ENCODE measurements at places on chromosomes 11 and 22.

DNA sequence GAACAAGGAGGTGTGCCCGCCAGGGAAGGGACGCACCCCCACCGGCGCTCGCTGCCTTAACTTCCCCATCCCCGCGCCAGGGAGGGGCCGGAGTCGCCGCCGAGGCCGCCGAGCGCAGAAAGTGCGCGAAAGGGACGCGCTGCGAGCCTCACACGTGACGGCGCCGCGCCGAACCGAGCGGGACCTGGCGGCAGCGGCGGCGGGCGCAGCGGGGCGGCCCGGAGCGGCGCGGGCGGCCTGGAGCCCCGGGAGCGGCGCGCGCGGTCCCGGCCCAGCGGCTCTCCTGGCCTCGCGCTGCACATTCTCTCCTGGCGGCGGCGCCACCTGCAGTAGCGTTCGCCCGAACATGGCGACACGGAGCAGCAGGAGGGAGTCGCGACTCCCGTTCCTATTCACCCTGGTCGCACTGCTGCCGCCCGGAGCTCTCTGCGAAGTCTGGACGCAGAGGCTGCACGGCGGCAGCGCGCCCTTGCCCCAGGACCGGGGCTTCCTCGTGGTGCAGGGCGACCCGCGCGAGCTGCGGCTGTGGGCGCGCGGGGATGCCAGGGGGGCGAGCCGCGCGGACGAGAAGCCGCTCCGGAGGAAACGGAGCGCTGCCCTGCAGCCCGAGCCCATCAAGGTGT, at the start of gene SORL1:
Gene SORL1, plus strand, starts transcription at position 329 of the 623 bp plus-strand sequence. Its CDS starts 18 bp downstream, at position 347.
- peak; percentile 78 for DNase-seq

DNA sequence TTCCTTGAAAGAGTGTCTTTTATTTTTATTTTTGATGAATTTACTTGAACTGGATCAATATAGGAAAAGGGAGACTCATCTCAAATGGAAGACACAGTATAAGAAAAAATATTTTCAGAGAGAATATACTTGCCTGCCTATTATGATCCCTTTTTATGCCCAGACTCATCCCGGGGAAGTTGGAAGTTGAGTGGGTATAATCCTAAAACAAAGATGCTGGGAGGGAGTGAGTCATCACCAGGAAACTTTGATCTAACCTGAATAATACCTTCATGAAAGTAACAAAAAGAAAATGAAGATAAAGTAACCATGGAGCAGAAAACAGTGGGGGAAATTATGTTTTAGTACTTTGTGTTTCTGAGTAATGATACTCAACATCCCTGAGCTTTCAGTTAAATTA, 1514.0 kb downstream of the FAM181B start:
- DNase-seq: no peak

DNA sequence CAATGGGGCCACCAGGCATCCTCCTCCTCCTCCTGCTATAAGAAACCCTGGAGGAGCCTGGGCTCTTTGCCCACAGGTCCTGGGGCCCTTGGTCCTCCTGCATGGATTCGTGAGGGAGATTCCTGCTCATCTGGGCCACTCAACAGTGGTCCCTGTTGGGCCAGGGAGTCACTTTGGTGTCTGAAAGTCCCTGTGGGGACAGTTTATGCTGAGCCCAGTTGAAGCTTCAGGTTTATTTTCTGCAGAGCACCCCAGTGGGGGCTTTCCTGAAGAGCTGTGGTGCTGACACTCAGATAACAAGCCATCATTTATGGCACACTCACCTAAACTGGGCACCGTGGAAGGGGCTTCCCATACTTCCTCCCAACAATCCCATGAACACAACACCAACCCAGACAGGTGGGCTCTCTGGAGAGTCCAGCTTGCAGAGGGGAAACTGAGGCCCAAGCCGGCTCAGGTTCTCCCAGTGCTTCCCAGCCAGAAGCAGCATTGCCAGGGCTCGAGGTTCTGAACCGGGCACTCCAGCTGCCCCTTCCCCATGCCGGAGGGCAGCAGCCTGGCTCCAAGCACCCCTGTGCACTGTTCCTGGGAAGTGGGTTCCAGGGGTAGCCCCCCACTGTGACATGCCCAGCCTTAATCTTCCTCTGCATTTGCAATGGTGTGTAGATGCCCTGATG, 91.3 kb downstream of the MYEOV start:
- DNase-seq: no peak

- no peak for DNase-seq
Measured at GRCh38 chr11:124867700-124868099, 2.5 kb downstream of the ROBO3 start.

DNA sequence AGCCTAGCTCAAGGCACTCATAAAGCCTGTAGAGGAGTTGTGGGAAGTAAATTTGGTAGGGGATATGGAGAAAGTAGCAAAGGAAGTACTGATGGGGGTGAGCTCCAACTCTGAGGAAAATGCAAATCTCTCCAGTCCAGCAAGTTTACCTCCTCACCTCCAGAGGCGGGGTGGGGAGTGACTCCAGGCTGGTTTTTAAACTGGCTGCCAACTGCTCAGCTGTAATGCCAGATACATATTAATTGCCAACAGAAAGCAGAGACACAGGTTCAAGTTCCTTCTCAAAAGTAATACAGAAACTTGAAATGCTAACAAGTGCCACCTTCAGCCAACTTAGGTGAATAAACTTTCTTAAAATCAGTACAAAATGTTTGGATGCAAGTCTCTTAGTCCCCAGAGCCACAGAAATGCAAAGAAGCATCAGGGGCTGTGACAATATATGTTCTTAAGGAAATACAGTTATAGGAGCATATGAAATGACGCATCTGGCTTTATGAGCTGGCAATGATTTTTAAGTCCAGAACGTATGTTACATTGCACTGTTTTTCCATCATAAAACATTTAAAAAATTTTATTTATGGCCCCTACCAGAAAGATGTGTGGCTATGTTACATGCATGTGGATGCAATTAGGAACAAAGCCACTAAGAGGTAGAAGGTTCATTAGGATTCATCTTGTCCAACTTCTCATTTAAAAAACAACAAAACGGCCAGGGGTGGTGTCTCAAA, 436.4 kb upstream of the CCDC90B start:
- DNase-seq: no peak

DNA sequence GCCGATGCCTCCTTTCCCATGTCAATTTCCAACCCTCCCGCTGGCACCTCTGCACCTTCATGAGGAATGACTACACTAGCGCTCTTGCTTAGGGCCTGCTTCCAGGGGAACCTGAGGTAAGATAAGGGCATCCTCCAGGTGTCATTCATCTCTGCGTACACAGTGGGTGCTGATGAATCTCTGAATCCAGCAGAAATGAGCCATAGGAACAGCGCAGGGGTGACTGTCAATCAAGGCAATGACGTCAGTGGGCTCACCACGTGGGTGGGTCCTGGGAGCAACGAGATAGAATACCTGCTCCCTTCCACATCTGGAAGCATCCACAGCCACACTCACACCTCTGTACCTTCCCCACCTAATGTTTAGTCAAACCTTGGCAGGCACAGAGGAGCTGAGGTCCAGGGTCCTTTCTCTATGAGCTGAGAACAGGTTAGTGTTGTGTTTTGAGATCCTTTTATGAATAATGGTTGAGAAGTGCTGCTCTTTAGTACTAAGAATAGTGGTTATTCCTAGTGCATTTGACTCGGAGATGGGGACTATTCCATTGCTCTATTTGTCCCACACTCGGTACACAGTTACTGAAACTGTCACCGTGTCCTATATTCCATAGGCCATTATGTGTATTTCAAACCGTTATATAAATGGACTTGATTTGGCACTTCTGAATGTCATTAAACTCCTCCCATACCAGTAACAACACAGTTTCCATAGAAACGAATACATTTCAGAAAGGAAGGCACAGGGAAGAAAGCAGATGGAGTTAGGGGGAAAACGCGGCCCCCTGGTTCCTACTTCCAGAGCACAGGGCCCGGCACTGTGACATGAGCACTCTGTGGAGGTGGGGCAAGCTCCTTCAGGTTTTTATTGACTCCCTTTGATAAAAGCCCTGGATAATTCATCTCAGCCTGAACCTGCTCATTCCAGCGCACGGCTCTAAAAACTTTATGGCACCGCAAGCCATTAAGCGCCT, 193.4 kb downstream of the ST3GAL4 start:
- DNase-seq: no peak

- DNase-seq: no peak
Measured at GRCh38 chr11:109680127-109680526, 258.1 kb downstream of the C11orf87 start.

- no peak for DNase-seq
Measured at GRCh38 chr11:12842933-12843636, 166.0 kb upstream of the RASSF10 start.

DNA sequence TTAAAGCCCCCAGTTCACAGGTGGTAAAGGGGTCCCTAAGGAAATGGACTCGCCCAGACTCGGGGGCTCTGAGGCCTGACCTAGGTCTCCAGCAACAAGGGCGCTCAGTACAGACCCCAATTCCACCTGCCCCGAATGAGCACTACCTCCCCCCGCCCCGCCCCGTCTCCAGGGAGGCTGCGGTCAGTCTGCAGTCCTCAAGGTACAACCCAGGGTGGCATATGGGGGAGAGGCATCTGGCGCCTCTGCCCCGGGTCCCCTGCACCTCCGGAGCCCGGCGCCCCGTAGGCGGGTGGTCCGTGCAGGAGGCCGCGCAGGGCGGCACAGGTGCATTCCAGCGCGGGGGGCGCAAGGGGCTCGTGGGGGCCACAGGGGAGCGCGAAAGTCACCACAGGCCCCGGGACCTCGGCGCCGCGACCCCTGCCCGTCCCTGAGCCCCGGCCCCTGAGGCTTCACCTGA, 361 bp downstream of the CTSD start:
- DNase-seq: no peak

GRCh38 chr22:38832005-38832978, 11.5 kb downstream of the NPTXR start:
- DNase-seq: no peak

DNA sequence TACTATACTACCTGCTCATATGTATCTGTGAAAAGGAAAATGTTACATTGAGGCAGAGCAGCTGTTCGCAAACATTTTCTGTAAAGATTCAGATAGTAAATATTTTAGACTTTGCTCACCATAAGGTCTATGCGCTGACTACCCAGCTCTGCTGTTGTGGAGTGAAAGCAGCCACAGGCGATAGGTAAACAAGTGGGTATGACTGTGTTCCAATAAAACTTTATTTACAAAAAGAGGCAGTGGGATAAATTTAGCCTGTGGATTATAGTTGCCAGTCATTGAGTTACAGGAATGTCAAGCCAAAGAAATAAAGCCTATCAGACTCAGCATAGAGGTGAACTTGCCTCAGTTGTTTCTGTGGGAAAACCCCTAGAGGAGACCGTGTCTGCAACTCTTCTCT, 487.7 kb upstream of the API5 start:
- no peak for DNase-seq

DNA sequence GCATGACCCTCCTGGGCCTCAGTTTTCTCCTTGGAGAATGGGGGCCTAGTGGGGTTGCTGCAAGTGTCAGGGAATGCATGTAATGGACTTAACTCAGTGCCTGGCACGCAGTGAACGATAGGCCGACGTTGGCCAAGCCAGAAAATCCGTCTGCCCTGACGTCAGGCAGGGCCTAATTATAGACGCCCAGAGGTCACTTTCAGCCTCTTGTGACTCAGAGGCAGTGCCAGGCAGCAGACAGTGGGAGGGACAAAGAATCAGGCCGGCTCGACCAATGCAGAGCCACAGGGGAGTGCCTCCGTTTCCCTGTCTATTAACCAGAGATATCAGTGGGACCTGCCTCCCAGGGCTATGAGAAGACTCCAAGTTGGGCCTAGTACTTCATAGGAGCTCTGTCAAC, 115.0 kb downstream of the MN1 start:
- no peak for DNase-seq

GRCh38 chr11:118430956-118431355, 5.3 kb upstream of the KMT2A start:
- no peak for DNase-seq

- DNase-seq: no peak
Measured at GRCh38 chr11:12076840-12077534, 33.4 kb upstream of the MICAL2 start.

GRCh38 chr22:20135265-20135664, 3.7 kb downstream of the ZDHHC8 start:
- no peak for DNase-seq

- DNase-seq: no peak
Measured at GRCh38 chr22:29079218-29079901, 6.5 kb downstream of the KREMEN1 start.

GRCh38 chr11:105732611-105733010, 122.7 kb downstream of the GRIA4 start:
- no peak for DNase-seq

GRCh38 chr11:107014871-107015270, 3.4 kb downstream of the GUCY1A2 start:
- no peak for DNase-seq

GRCh38 chr11:76667856-76668255, 2.7 kb downstream of the LRRC32 start:
- no peak for DNase-seq

DNA sequence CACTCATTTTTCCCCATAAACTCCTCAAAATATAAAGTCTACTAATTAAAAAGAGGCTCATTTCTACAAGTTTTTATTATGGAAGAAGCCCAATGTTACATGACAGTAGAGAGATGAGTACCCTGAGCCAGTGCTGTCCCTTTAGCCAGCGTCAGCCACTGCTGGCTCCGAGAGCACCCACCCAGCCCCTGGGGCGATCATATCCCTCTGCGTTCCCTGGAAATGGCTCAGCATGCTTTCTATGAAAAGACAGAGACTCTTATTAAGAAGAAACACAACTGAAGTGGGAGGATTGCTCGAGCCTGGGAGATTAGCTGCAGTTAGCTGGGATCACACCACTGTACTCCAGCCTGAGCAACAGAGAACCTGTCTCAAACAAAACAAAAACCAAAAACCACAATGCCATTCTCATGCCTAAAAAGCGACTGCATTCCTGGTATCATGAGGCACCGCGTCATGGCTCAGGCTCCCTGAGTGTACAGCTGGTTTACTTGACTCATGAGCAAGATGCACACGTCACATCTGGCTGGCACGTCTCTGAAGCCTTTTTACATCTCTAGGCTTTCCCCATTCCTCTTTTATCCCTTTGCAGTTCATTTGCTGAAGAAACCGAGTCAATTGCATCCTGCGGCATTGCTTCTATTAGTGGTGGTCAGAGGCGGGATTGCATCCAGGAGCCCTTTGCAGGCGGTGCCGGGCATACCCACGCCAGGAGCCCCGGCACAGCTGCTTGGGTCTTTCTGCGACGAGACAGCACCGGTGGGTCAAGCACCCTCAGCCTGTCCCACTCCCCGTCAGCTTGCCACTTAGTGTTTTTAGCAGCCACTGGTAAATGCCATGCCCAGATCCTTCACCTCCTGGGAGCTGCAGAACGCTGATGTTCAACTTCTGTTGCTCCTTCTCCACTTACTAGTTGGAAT, 119.9 kb downstream of the CTTN start:
- no peak for DNase-seq

GRCh38 chr11:62546244-62546928, at the start of gene AHNAK:
Gene AHNAK (minus strand): TSS chr11:62546806. CDS start chr11:62536098, 10,708 bp downstream.
- DNase-seq: peak; percentile 67

GRCh38 chr22:47782328-47783075, 1020.1 kb downstream of the TBC1D22A start:
- DNase-seq: no peak

GRCh38 chr11:118643995-118644345, 35.5 kb downstream of the TREH start:
- no peak for DNase-seq
